ENCODE measurements at places on chromosomes 1 and 21.

- no peak for DNase-seq
Measured at GRCh38 chr1:17791480-17791879, 36.3 kb downstream of the ACTL8 start.

GRCh38 chr1:27015260-27015659, 2.6 kb upstream of the TENT5B start:
- no peak for DNase-seq

GRCh38 chr1:201272799-201273198, 10.5 kb upstream of the PKP1 start:
- no peak for DNase-seq

- DNase-seq, result no peak
Measured at GRCh38 chr1:232600424-232601258, 29.3 kb downstream of the SIPA1L2 start.

- DNase-seq, result no peak
Measured at GRCh38 chr1:247111259-247111699, 7.1 kb upstream of the ZNF669 start.

- DNase-seq, result no peak
Measured at GRCh38 chr21:29130270-29130969, at the start of gene MAP3K7CL. MAP3K7CL (plus strand) TSS chr21:29130644; CDS start chr21:29133345, 2,701 bp downstream.

DNA sequence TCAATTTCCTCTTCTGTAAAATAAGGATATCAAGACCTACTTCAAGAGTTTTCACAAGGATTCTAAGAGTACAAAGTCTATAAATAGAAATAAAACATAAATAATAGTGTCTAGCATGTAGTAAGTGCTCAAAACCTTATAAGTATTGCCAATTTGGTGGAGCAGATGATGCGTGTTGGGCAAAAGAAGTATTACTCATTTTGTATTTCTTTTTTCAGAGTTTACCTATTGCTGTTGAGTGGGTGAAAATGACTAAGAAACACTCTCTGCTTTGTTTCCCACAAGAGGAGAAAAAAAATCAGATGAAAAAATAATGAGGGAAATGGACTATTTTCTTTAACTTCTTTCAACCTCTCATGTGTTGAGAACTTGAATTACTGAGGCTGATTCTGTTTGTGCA, 103.3 kb upstream of the KCNK2 start:
- DNase-seq, result no peak

- no peak for DNase-seq
Measured at GRCh38 chr1:54271341-54271740, 71.4 kb downstream of the MRPL37 start.

GRCh38 chr1:158516966-158517365, 37.2 kb downstream of the OR6Y1 start:
- DNase-seq, result no peak
